ENCODE measurements at places on chromosomes 12 and 14.

DNA sequence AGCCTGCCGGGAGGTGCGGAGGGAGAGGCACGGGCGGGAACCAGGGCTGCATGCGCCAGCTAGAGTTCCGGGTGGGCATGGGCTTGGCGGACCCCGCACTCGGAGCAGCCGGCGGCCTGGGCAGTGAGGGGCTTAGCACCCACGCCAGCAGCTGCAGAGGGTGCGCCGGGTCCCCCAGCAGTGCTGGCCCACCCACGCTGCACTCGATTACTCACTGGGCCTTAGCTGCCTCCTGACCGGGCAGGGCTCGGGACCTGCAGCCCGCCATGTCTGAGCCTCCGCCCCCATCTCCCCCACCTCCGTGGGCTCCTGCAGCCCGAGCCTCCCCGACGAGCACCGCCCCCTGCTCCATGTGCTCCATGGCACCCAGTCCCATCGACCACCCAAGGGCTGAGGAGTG lies 14.8 kb downstream of the CKAP4 start:
- DNase-seq: no peak

DNA sequence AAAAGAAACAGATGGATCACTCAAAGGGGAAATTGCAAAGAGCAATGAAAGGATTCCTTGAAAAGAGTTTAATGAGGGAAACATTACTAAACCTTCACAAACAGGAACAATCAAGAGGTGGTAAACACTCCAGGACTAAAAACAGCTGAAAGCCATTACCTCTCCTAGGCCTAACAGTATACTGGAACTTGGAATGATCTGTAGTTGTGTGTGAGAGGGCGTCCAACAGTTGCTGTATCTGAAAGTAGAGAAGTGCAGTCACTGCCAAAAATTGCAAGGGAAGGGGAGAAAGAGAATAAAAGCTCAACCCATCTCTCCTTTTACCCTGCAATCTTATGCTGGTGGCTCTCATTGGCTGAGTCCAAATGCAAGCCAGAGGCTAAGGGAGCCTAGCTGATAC lies 17.0 kb upstream of the MIS18BP1 start:
- DNase-seq: no peak

DNA sequence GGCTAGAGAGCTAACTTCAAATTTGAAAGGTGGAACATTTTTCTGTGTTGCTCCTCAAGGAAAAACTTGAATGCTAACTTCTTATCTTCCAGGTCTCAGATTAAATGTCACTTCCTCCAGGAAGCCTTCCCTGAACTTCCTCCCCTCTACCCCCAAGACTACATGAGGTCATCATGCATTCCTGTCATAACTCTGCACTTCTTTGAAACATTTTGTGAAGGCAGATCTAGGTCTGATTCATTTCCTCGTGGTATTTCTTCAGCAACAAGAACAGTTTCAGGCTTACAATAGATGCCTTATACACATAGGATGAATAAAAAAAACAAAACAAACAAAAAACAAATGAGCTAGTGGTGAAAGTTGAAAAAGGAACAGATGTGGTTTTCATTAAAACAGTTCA lies 97.1 kb upstream of the SRRM4 start:
- no peak for DNase-seq

DNA sequence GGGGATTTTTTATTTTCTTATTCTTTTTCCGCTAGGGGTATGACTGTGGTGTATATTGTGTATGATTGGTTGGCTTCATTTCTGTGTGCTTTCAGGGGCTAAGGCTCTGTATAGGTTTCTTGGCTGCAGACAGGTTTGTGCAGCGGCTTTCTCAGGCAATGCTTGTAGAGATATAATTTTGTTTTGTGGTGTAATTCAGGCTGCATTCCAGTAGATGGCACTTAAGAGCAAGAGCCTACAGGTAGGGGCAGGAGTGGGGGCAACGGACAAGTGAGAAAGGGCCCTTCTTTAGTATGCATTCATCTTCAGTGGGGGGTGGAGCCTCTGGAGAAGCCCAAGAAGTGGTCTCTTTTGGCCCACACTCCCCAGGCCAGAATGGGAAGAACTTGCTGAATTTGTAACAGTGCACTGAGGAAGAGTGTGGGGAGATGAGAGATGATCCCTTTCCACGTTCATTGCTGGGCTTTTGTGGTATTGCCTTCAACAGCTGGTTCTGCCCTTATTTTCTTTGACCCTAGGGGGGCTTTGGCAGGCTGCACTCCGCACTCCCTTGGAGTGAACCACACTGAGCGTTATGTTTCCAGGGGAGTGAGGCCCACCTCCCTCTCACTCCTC lies 78.6 kb downstream of the IFNG-AS1 start:
- peak; percentile 45 for DNase-seq

GRCh38 chr12:105595440-105595839 lies 264.9 kb downstream of the C12orf75 start:
- DNase-seq: no peak

DNA sequence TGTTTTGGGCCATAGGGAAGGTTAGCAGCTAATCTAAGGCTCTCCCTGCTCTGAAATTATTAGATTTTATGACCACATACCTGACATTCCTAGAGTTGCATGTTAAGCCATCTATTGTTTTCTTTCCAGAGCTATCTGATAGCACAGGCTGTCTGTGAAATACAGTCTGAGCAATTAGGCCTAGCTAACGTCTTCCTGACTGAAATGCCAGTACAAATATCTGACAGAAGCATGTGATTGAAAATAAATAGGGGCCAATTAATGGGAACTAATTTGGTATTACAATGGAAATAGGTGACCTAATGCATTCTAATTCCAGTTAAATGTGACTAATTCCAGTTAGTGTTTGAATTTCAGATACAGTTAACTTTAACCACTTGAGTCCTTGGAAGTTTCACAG lies 115.2 kb downstream of the C12orf75 start:
- DNase-seq: peak; percentile 21

DNA sequence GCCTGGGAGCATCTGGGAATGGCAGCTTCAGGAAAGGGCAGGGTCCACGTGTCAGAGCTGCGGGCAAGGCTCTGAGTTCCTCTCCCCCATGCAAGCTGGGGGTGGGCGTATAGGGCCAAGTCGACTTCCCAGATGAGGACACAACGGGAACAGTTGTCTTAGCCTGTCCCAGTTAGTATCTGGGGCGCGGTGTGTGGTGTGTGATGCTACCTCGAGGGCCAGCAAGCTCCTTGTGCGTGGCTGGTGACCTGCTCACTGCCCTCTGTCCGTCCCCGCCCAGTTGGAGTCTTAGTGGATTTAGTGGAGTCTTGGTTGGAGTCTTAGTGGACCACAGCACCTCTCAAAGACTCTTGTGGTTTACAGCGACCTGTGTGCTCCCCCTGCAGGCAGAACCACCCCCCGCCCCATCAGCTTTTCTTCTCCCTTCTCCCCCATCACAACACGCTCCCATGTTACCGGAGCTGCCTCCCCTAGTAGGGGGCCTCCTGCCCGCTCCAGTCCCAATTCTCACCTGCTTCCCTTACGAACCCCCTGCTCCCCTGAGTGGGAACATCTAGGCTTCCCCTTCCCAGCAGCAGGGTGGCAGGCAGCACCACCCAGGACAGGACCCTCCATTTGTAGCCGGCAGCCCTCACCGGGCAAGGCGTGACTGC lies 8.7 kb downstream of the ASPG start:
- no peak for DNase-seq

DNA sequence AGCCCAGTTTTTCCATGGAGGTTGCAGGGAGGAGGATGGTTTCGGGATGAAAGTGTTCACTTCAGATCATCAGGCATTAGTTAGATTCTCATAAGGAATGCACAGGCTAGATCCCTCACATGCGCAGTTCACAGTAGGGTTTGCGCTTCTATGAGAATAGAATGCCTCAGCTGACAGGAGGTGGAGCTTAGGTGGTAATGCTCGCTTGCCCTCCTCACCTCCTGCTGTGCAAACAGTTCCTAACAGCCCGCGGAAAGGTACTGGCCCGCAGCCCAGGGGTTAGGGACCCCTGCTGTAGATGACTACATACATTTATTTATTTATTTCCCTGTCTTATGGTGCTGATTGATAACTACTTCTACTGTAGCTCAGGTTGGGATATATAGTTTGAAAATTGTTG lies 93.2 kb downstream of the FBXO33 start:
- DNase-seq: peak; percentile 46

GRCh38 chr14:39374851-39375250 lies 57.4 kb downstream of the FBXO33 start:
- no peak for DNase-seq

- DNase-seq: no peak
Observed at GRCh38 chr12:40253936-40254335, 29.1 kb downstream of the LRRK2 start.

GRCh38 chr14:69547701-69548348 lies 26.8 kb downstream of the CCDC177 start:
- DNase-seq: peak; percentile 93

DNA sequence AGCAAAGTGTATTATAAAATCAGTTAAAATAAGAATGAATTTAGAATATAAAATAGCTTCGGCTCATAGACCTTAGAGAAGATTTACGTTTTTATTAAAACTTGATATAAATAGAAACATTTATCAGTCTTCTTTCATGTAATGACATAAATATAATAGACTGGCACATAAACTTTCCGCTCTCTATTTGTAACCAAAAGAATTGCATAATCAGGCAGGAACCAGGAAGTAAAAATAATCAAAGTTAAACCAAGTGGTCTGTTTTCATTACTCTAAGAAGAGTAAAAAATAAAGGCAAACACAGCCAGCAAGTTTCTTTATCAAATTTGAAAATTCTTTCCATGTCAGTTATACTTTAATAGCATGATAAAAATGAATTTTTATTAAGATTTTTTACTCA lies 46.3 kb upstream of the ATP2A2 start:
- no peak for DNase-seq

GRCh38 chr14:84036840-84037239 lies 1493.1 kb upstream of the FLRT2 start:
- DNase-seq: no peak

- no peak for DNase-seq
Observed at GRCh38 chr14:22540293-22540692, 48.7 kb downstream of the DAD1 start.

GRCh38 chr14:96497087-96497486 lies 5.1 kb upstream of the PAPOLA start:
- DNase-seq: no peak

GRCh38 chr12:879641-880040 lies 69.9 kb downstream of the RAD52 start:
- DNase-seq: no peak

GRCh38 chr12:41527062-41527461 lies 338.9 kb downstream of the PDZRN4 start:
- no peak for DNase-seq

DNA sequence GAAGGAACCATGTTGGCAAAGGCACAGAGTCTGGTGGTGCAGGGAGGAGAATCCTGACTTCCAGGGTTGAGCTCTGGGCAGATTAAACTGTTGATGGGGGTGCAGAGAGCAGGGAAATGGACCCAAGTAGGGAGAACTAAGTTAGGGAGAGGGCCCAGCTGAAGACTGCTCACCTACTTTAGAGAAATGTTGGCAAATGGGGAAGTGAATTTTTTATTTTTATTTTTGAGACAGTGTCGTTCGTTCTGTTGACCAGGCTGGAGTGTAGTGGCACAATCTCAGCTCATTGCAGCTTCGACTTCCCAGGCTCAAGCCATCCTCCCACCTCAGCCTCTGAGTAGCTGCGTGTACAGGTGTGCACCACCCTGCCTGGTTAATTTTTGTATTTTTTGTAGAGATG lies 32.1 kb upstream of the TUBA1A start:
- no peak for DNase-seq

DNA sequence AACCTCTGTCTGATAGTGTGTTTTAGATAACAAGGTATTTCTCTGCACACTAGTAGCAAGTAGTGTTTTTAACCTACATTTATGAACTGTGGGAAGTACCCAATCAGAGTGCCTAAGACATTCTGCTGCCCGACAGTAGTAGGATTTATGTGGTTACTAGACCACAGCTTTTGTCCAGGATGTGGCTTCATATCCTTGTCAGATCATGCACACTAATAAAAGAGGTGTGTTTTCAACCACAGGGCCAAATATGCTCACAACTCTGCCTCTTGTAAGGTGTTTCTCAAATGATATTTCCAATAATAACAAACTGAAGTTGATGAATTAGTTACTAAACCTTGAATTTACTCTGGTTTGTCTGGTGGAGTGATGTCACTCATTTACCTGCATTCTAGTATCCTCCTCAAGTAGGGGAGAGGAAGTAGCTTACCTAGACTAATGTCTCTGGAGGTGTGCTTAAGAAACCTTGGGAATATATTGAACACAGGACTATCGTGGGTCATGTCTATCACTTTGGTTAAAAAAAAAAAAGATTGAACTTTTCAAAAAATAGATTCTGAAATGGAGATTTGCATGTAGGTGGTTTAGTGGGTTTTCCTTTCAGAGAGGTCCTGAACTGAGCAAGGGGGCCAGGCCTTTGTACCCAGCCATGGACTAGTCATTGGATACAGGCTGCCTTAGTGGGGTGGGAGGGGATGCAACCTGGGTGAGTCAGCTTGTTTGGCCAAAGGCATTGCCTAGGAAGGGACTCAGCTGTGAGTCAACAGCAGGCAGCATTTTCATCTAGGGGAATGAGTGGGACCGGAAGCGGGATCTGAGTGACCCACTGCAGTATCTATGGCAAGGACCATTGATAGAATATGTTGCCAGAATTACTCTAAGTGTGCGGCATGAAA lies 14.1 kb downstream of the FBXW8 start:
- no peak for DNase-seq

DNA sequence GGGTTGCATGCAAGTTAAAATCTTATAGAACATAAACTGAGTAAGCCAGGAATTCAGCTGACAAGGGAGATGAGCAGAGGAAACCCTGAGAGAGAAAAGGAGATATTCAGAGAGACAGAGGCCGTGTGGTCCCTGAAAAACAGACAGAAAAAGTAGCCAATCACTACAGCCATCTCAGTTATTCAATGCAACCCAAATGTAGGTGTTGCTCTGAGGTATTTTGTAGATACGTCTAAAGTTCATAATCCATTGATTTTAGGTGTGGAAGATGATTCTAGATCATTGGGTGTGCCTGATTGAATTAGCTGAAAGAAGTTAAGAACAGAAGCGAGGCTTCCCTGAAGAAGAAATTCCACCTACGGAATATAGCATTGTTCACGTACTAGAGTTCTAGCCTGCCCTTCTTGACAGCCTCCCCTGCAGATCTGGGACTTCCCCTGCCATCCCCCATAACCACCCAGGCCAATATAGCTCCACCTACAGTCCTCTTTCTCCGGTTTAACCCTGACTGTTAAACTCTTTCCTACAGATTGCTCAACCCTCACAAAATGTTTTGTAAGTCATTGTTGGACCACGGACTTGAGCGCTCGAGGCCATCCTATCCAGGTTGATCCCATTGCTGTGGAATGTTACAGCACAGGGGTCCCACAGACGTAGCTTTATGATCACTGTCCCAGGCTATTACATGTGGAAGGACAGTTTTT lies 21.7 kb downstream of the AICDA start:
- peak; percentile 47 for DNase-seq

- no peak for DNase-seq
Observed at GRCh38 chr14:41062826-41063225, 543.9 kb upstream of the LRFN5 start.

DNA sequence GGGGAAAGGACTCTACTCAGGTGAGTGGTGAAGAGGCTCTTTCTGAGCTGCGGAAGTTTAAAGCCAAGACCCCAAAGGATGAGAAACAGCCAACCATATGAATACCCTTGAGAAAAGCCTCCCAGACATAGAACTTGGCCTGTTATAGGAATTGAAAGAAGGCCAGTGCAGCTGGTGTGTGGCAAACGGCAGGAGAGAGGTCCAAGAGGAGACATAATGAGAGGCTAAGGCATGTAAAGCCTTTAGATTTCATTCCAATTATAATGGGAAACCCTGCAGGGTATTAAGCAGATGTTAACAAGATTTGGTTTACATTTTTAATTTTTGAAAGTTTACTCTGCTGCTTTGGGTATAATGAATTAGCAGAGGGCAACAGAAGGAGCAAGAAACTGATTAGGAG lies 552.1 kb upstream of the FBXO33 start:
- no peak for DNase-seq
